ENCODE measurements at places on chromosomes 12 and 14.

GRCh38 chr12:14452865-14453264 is 87.4 kb downstream of the ATF7IP start:
- no peak for DNase-seq

- DNase-seq, result no peak
Observed at GRCh38 chr12:28794211-28794610, 354.9 kb upstream of the FAR2 start.

DNA sequence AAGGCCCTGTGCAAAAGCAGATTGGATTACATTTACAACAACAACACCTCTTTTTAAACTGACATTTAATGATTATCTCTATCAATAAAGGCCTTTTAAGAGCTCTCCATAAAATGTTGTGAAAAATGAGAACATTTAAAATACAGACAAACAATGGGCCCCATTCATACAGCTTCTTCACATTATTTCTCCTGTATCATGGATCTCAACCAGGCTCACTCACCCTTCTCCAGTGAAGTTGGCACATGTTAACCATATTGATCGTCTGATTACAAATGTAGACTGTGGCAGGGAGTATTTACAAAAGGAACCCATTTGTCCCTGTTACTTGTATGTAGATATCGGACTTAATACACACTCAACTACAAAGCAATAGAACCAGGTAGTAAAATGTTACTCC is 220.2 kb upstream of the BTG1 start:
- DNase-seq, result no peak

DNA sequence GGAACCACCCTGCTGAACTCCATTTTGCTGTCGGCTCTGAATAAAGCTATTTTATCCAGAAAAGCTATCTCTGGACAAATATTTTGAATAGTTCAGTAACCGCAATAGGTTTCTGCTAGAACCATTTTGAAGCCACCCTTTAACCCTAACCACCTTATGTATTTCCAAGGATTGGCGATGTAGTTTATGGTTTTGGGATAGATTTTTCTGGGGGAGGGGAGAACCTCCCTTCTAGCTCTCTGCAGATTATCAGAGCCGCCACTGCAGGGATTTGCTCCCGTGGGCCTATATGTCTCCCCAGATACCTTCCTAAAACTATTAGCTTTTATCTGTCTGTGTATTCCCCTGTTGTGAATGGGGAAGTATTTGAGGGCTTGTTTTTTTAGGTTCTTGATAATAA is 1.8 kb upstream of the TUBA1B start:
- DNase-seq, result no peak

DNA sequence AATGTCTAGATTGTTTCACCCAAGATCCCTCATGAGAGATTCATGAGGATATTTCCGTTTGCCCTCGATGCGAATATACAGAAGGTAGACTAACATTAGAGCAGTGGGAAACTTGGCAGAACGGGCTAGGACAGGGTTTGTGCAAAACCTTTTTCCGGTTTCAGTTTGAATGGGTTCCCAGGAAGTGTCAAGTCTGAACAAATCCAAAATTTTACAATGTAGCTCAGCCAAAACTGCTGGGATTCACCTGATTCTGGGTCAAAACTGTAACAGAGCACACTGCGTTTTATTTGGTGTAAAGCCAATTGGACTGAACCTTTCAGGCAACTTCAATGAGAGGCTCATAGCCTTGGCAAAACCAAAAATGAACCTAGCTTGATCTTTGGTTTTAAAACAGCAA is 337.8 kb upstream of the DIO2 start:
- no peak for DNase-seq

DNA sequence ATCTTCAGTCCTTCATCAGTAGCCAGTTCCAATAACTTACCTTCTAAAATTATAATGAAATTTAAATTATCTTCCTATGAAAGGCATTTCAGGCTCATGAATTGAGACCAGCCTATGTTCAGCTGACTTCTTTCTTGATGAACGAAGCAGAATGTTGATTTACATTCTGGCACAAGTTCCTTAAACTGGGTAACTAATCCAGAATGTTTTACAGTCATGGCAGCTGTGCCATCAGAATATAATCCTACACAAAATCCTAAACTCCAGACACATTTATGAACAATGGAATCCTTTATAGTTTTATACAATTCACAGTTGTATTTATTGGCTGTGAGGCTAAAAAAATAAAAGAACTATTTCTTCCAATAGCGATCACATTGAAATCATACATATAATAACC is 97.3 kb upstream of the CPM start:
- no peak for DNase-seq

DNA sequence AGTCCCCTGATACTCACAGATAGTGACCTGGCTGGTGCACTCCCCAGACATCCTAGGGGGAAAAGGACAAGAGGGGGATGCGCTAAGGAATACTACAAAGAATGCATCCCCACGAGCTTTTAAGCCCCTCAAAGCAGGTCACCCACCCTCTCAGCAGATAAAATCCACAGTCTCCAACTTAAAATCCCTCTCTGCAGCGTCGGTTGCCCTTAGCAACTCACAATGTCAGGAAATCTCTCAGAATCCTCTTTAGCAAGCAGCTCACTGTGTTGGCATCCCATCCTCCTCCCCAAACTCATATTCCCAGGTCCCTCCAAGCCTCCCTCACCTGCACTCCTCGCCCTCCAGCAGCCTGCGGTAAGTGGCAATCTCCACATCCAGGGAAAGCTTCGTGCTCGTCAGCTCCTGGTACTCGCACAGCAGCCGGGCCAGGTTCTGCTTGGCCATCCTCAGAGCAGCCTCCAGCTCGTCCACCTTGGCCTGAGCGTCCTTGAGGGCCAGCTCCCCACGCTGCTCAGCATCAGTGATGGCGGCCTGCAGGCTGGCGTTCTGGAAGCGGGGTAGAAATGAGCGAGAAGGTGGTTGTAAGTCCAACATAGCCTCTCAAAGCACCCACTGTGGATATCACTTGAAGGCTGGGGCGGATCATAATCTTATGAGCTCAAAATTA is 5.5 kb upstream of the KRT79 start:
- no peak for DNase-seq

GRCh38 chr14:73588695-73589094 is 3.0 kb upstream of the ACOT4 start:
- DNase-seq, result no peak

DNA sequence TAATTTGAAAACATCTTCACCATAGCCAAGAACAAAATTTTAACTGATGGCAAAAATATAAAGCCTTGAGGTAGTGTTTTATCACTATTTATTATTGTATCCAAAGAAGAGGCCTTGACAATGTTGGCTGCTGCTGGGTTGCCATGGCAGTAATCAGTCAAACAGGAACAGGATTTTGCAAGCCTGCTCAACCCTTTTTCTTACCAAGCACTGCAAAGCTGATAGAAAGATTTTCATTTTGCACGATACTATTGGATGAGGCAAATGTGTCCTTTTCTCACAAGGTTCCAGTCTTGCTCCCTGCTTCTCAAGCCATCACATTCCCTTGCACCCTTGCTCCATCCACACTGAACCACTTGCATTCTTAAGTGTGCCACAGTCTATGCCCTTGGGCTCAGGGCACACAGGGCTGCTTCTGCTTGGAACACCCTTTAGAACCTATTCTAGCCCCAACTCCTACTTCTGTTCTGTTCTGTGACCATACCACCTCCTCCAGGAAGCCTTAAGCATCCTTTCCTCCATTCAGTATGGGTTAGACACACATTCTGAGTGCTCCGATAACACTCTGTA is 76.5 kb upstream of the AMIGO2 start:
- no peak for DNase-seq

DNA sequence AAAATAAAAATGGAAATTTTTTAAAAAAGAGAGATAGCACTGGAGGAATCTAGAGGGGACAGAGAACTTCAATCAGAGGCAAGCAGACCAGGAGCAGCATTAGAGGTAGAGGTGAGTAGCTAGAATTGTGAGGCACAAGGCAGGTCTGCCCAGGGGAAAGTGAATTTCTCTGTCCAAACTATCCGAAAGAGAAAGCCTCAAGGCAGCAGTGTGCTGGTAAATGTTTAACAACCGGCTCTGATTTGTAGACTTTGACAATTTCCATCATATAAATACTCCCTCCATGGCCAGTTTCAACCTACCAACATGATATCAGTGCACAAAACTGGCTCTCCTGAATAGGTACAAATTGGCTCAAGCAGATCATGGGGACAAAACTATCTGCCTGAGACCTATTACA is 160.6 kb upstream of the EGLN3 start:
- no peak for DNase-seq

DNA sequence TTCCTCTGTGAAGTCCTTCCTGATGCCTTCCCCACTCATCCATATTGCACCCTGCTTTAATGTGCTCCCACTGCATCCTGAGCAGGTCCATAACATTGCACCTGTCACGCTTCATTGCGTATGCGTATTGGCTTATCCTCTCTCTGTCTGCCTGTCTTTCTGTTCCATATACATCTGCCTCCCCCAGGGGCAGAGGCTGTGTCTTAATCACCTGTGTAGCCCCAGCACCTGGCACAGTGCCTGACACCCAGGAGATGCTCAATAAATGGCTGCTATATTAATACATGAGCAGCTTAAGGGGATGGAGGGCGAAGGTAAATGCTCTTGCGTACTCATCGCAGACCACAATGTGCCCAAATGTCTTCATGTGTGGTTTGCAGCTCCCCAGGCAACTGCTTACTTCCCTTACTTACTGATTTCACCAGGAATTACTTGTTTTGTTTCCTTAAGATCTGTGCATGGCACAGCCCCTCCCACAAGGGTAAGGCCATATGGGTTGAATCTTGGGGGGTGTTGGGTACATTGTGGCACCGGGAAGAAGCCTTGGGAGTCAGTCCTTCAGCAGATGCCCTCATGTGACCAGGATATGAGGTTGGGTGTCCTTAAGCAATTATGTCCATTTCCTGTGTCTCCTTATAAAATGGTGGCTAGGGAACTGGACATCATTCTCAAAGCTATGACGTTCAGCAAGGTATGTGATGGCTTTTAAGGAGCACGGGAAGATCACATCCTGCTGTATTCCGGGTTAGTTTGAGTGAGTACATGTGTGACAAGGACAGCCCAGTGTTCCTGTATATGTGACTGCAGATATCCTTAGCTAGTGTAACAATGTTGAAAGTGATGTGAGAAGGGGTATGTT is 848 bp upstream of the CPNE6 start:
- no peak for DNase-seq

- DNase-seq, result no peak
Observed at GRCh38 chr12:49058366-49059044, 2.1 kb downstream of the KMT2D start.

GRCh38 chr12:39824505-39825212 is 205.1 kb upstream of the ABCD2 start:
- DNase-seq, result no peak

DNA sequence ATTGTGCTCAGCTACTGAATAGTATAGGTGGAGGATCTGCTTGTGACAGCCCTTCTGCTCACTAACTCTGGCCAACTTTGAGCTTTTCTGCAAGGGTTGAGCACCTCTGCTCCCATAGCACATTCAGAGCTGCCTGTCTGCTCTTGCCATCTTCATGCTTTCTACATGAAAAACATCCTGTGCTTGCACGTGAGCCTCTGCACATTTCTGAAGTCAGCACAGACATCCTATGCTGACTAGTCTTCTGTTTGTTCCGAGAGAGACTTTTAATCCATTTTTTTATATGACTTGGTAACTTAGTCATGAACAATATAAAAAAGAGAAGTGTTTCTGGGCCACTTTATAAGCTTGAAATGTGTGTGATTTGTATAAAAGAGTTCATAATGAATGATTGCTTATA is 969.3 kb downstream of the TMTC2 start:
- no peak for DNase-seq

DNA sequence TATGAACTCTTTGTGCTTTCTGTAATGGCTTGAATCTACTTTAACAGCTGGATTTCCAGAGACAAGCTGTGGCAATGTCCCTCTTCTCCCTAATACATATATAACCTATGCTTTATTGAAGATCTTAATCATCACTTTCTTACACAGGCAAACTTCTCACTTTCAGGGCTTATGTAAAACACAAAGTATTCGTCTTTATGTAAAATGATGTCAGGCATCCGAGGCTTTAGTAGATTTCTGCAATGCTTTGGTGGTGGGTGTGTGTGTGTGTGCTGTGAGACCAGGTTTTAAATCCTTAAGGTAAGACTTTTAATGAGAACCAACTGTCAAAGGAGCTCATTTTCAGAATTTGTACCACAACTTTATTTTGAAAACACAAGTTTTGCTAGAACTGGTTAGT is 70.0 kb upstream of the HMGA2 start:
- no peak for DNase-seq

- DNase-seq, result no peak
Observed at GRCh38 chr12:125089083-125089482, 23.8 kb downstream of the AACS start.

GRCh38 chr14:105029402-105029801 is 8.5 kb upstream of the CDCA4 start:
- no peak for DNase-seq

DNA sequence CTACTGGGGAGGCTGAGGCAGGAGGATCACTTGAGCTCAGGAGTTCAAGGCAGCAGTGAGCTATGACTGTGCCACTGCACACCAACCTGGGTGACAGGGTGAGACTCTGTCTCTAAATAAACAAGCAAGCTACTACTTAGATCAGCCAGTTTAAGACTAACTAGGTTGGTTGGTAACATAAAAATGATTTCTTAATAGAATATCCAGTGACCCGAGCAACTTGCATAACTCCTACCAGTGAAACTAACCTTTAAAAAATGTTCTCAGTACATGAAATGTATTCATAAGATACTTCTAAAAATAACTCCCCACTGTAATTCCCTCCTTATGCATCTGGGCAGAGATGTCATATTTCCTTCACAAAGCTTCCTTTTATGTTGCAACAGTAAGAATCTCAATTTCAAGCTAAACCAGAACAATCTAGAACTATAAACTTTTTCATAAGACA is 15.9 kb downstream of the TAOK3 start:
- peak; percentile 58 for DNase-seq

DNA sequence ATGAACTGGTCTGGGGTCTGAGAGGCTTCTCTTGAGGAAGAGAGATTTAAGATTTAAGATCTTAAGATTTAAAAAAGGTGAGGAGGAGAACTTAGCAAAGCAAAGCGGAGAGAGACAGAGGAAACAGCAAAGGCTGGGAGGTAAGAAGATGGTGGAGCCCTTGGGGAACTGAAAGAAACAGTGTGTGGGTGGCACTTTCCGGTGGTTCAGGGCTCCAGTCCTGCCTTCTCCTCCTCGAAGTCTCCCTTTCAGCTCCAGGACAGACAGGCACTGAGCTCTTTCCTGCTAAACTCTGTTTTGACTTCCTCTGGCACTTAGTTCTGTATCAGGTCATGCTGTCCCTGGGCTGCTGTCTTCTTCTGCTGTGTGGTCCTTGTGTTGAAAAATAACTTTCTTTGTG is 298.7 kb upstream of the SRRM4 start:
- DNase-seq, result no peak

GRCh38 chr12:16949871-16950667 is 344.1 kb upstream of the LMO3 start:
- DNase-seq, result no peak

GRCh38 chr14:64110802-64111201 is 183.4 kb downstream of the ESR2 start:
- no peak for DNase-seq

DNA sequence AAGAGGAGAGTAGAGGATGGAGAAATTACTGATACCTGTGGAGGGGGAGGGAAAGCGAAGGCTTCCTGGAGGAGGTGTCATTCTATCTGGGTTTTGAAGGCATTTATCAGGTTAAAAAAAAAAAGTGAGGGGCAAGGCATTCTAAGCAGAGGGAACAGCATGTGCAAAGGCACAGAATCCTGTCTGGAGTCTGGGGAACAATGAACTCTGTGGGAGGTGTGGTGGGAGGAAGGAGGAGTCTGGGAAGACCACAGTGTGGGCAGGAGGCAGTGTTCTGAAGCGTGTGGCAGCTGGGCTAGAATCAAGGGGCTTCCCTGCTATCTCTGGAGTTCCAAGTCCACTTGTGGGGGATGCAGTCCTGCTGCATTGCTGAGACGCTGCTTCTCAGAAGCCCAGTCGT is 123.4 kb downstream of the RBM19 start:
- DNase-seq, result no peak

All from A549 (cell line).